Activated CD4-positive, alpha-beta T cell treated with anti-CD3 and anti-CD28 coated beads for 36 hours (primary cell): ENCODE measurements at places on chromosomes 11 and 22.
A peak's percentile ranks its signal among the peaks of the same experiment; 100 is the strongest.

- no peak for DNase-seq
Measured at GRCh38 chr11:117840881-117841550, 16.5 kb upstream of the FXYD2 start.

GRCh38 chr11:8329847-8330361, 66.2 kb upstream of the LMO1 start:
- no peak for DNase-seq

GRCh38 chr11:69438286-69438920, 43.1 kb upstream of the LINC01488 start:
- DNase-seq = no peak

- no peak for DNase-seq
Measured at GRCh38 chr11:102767800-102768199, 12.6 kb downstream of the MMP10 start.

- DNase-seq = no peak
Measured at GRCh38 chr11:106442032-106442431, 364.6 kb downstream of the AASDHPPT start.

GRCh38 chr11:3962406-3962840, 107.0 kb downstream of the STIM1 start:
- no peak for DNase-seq

GRCh38 chr22:49942565-49943404, 17.8 kb upstream of the PIM3 start:
- DNase-seq = peak; percentile 27

DNA sequence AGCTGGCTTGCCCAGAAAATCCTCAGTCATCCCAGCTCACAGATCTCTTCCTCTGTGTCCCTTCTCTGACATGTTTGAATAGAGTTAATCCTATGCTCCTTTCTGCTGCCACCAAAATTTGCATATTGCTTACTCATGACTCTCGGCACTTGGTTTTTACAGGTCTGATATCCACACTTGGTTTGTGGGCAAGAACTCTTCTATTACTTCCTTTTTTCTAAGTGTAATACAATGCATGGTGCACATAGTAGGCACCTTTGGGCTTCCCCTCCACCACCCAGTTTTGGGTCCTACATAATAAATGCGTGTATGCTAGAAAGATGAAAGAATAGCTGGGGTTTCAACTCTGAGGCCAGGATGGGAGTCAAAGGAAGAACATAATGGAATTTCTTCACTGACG, 69.7 kb upstream of the GRK3 start:
- DNase-seq = no peak

GRCh38 chr11:110430267-110431050, 711 bp downstream of the FDX1 start:
- no peak for DNase-seq

DNA sequence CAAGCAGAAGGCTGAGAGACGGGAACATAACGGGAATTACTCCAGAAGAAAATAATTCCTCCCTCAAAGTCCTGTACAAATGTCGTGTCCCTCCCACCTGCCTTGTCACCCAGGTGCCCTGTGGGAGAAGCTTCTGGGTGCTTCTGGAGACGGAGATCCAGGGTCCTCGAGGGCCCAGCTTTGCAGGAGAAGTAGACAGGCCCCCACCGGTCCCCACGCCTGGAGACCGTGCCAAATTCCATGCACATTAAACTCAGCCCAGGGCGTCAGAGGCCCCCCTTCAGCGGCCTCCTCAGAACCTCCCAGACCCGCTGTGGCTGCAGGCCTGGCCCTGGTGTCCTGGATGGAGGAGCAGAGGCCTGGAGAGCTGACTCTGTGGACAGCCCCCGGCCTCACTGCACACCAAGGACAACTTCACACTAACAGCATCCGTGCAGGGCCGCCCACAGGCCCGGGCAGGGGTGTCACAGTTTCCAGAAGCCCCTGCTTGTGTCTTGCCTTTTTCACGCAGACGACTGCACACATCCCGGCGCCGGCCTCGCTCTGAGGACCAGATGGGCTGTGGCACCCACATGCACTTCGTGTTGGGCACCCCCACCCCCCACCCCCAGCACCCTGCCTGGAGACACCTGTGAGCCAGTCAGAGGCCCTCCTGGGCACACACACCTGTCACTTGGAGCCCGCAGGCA, 734.3 kb downstream of the BRD1 start:
- no peak for DNase-seq

- DNase-seq = no peak
Measured at GRCh38 chr22:19898831-19899567, 42.6 kb upstream of the COMT start.

GRCh38 chr11:111105566-111105965, 140.0 kb upstream of the POU2AF2 start:
- no peak for DNase-seq

GRCh38 chr22:21074102-21074715, 28.5 kb downstream of the LRRC74B start:
- DNase-seq = no peak

DNA sequence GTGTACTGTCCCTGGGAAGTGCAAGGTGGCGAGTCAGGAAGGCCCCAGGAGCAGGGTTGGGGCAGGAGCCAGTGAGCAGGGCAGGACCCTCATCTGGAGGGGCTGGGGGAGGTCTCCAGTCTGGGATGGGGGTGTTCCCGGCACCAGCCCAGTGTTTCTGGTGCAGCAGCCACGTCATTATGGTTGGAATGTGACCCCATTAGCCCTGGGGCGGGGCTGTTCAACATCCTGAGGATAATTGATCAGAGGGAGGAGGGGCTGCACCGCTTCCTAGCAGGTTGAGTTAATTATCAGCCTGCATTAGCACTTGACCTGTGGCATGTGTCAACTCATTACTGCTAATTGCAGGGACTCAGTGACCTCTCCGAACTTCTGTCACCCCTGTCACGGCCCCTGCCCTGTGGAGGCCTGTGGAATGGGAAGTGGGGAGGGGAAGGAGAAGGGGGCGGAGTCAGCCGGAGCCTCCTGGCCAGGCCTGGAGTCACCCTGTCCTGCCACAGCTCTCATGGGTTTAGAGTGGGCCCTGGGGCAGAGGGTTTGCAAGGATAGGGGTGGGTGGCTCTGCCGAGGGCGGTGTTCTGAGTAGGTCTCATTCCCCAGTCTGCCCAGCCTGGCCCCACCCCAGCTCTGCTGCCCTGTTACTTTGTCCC, 52.8 kb upstream of the CCDC188 start:
- DNase-seq = no peak

- DNase-seq = no peak
Measured at GRCh38 chr22:49017482-49018329, 810.0 kb downstream of the BRD1 start.

DNA sequence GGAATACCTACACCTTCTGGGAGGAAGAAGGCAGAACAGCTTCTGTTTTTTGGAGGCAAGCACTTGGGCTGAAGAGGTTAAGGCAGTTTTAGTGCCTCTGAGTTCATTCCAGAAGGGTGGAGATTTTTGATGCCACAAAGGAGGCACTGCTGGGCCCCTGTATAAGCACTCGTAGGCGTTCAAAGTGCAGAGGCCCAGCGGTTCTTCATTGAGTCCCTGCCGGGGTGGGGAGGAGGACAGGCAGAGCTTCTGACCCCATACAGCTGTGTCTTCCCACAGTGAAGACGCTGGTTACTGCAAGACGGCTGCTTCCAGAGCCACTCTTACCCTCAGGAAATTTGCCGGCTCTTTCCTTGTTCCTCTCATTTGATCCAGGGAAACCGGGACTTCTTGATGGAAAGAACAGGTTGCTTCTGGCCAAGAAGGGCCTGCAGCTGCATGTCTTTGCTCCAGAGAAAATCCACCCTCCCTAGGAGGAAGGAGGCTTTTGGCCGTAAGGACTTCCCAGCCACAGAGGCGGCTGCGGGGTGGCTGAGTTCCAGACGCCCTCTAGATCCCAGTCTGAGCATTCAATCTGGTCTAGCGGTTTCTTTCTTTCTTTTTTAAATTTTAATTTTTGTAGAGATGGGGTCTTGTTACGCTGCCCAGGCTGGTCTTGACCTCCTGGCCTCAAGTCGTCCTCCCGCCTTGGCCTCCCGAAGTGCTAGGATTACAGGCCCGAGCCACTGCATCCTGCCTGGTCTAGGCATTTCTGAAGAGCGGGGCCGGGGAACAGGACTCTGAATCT, 9.4 kb downstream of the ADAMTS15 start:
- DNase-seq = no peak

DNA sequence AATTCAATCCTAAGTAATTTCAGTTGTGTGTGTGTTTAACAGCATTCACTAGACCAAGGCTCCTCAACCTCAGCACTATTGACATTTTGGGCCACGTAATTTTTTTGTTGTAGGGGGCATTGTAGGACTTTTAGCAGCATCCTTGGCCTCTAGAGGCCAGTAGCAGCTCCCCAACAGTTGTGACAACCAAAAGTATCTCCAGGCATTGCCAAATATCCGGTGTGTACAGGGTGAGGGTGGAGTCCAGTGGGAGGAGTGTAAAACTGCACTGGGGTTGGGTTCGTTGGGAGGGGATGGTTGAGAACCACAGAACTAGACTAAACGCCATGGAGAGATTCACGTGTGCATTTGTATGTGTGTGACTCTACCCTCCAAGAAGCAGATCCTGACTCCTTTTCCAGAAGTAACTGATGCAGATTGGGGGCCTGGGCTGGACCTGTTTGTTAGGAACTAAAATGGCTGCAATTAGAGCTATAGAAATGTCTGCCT, 5.9 kb upstream of the PHF21A start:
- DNase-seq = peak; percentile 66

DNA sequence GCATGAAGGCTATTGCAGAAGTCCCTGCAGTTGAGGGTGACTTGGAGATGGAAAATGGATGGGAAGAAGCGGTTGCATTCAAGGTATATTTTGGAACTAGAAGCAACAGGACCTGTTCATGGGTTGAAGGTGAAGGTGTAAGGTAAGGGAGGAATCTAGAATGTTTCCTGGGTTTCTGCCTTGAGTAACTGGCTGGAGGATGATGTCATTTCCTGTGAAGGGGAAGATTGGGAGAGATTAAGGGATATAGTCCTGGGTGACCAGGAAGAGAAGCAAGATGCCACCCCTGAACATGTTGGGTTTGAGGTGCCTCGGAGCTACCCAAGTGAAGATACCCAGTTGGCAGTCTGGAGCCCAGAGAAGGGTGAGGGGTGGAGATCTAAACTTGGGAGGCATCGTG, 12.1 kb upstream of the MOGAT2 start:
- DNase-seq = no peak

DNA sequence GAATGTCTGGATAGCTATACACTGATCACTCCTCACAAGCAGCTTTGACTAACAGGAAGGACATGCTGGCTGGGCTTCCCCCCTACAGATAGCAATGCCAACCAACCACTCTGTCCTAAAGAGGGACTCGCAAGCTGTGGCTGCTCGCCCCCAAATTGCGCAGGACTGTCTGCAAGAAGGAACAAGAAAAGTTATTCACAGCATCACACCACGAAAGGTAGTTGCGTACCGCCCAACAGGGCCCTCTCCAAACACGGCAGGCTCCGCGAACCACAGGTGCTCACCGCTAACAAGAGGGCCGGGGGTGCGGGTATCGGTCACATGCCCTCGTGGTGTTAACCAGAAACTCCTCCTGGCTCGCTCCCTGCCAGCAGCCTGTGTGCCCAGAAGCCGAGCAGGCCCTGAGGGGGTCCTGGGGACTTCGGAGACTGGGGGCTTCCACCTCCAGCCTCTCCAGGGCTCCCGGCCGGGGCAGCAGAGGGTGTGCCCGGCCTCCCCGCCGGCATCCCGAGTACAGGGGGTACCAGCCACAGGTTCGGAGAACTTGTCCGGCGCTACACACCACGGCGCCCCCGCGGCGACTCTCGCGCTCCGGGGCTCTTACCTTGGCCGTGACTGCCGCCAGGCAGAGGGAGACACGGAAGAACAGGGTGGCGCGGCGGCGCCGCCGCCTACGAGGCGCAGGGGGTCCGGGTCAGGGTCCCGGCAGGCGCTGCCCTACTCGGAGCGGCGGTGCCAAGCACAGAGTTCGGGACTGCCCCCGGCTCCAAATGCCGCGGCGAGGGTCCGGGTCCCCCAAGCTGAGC, 682 bp downstream of the LARGE1 start:
- DNase-seq = peak; percentile 24

DNA sequence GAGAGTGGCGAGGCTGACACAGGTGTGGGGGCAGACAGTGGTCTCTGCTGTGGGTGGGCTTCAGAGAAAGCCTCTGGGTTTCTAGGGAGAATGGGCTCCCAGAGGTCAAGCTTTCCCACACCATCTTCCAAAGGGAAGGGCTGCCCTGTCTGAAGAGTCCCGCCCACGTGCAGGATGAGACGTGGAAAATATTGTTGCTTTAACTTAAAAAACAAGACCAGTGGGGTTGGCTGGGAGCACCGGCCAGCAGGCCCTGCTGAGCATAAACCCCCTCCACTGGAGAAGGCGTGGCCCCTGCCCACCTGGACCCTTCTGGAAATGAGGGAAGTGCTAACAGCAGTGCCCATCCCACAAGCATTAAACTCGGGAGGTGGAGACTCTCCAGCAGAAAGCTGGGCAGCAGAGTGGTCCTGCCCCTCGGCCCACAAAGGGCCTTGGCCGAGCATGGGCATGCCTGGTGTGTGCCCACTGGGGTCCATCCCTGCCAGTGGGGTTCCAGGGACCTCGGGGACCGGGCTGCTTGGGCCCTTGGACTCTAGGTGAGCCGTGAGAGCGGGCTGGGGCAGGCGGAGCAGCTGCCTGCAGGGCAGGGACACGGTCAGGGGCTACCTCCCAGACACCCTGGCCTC, 15.4 kb downstream of the SELENOO start:
- DNase-seq = no peak

DNA sequence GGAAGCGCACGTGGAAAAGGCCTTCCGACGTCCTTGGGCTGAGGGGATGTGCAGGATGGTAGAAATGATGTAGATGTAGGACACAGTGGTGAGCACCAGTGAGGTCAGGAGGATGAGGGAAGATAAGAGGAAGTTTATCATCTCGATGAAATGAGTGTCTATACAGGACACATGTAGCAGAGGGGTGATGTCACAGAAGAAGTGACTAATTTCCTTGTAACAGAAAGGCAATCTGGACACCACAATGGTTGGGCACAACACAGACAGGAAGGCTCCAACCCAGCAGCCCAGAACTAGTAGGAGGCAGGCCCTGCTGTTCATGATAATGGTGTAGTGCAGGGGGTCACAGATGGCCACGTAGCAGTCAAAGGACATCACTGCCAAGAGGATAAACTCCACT, 35.0 kb upstream of the OR6M1 start:
- DNase-seq = peak; percentile 14

DNA sequence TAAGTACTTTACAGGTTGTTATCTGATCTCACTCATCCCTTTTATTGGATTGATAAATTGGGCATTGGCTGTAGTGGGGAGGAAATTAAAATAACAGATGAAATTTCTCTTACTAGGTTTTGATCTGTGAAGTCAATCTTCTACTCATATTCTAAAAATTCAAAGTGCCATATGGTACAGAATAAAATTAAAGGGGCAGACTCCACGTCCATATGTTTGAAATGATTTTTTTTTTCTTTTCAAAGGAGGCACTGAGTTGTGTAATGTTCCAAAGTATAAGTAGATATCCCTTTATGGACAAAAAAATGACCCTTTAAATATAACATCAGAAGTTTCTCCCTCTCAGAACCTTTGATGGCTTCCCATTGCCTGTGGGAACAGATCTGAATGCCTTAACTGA, 207.4 kb downstream of the DBX1 start:
- DNase-seq = no peak
